ENCODE measurements at places on chromosomes 5 and 9.

DNA sequence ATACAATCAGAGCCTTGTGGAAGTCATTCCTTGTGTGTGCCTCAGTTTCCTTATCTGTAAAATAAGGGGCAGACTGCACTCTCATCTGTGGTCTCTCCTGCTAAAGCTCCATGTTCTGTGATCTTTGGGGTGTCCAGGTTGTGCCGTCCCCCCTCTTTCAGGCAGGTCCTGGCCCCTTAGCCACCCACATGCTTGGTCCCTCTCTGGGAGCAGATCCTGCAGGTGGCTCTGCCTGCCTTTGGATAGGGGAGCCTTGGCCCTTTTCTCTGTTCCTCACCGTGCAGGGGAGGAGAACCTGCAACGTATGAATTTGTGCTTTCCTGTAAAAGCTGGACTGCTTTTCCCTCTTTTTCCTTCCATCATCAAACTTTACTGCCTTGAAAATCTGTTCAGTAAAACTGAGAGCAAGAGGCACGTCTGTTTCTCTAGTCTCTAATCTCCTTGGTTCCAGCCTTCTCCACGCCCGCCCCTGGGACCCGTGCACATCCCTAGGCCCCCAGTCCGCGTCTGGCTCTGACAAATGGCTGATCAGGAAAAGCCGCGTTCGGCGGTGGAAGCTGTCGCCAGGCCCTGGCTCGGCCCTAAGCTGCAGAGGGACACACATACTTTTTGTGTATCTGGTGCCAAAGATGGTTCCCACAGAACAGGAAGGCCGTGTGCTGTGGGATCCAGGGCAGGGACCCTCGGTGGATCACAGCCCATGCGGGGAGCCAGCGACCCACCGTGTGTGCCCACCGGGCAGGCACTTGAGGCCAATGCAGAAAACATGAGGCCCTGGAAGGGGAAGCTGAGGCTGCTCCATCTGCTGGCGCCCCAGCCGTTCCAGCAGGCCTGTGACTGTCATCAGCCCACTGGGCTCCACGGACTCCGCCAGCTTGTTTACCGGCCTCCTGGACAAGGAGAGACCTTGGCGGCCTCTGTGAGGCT, 43.4 kb upstream of the COL5A1 start:
- no peak for DNase-seq

DNA sequence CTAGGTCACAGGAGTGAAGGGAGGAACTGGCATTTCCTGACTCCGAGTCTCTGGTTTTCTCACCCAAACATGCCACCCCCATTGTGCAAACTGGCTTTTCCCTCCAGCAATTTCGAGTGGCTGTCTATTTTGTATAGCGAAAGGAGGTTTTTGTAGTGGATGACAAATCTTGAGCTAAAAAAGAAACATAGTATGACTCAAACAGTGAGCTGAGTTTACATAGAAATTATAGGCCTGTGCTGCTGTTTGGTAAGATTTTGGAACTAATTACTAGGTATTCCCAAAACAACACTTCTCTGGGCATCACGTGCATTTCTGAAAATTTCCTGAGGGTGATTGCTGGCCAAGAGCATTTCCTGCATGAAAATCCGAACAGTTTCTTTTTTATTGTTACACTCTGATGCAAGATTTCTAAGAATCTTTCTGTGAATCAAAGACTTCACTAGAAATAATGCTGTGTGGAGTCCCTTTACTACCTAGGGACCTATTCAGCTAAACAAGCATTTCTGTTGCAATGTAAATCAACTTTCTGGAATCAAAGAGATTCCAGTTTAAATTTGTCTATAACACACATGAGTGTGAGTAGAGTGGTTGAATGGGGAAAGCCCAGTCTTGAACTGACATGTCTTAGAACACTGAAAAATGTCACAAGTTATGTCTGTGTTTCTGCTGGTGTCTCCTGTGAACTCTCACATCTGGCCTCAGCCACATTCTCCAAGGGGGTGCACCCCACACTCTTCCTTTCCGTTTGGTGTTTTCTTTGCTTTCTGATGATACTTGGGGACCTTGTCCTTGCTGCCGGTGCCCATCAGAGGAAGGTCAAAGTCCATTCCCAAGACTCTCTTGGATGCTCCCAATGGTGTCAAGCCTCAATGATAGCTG, 33.3 kb upstream of the DAPK1 start:
- no peak for DNase-seq

GRCh38 chr9:85377731-85378289, 363.9 kb downstream of the AGTPBP1 start:
- peak; percentile 54 for DNase-seq

- no peak for DNase-seq
Measured at GRCh38 chr9:32401488-32401887, 17.0 kb downstream of the ACO1 start.

GRCh38 chr9:131724683-131725082, 15.2 kb downstream of the RAPGEF1 start:
- DNase-seq = no peak

- DNase-seq = no peak
Measured at GRCh38 chr9:104088416-104088815, 5.7 kb upstream of the SMC2 start.

GRCh38 chr5:94025788-94026473, 284.5 kb upstream of the POU5F2 start:
- DNase-seq = peak; percentile 44

GRCh38 chr5:153831973-153832372, 206.7 kb downstream of the FAM114A2 start:
- peak; percentile 50 for DNase-seq

DNA sequence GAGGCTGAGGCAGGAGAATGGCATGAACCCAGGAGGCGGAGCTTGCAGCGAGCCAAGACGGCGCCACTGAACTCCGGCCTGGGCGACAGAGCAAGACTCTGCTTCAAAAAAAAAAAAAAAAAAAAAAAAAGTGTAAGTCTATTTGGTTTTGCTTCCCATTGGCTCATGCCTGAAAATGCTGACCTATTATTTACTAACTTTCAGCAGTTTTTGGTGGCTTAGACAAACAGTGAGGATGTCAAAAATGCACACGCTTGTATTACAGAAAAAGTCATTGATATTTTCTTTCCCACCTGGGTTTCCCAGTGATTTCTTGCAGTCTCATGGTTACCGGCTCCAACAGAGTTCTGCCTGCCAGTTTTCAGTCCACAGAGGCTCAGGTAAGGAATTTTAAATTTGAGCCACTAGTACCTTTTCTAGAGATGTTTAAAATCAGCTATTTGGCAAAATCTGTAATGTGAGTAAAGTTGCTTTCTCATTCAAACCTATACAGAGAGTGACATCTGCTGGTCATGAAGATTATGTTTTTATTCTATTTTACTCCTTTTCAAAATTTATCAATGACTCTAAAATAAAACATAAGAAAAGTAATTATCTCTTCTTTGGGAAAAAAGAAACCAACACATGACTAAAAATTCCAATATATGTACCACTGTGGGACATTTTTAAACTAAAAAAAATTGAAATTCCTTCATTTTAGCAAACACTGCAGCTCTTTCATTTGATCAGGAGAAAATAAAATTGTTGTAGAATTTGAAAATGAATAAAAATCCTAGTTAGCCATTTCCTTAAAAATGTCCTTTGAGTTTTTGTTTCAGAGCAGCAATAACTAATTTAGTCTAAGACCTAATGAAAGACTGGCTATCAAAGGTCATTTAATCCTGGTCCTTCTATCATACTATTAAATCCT, 8.8 kb downstream of the FAM200C start:
- no peak for DNase-seq

DNA sequence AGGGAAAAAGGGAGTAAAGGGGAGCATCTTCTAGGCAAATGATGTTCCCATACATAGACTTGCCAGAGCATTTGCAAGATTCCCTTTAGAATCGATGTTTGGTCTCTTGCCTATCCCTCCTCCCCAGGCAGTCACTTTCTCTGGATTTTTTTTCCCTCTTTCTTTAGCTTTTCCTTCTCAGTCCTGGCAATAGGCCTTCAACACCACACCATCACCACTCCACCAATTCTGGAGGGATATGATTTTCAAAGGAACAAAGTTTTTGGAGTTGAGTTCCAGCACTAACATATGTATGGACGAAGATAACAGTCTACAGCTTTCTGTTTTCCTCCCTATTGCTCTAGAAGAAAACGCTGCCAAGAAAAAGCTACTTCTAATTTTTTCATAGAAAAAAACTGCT, 377.4 kb downstream of the PDE4D start:
- no peak for DNase-seq

GRCh38 chr5:102815084-102815483, 60.0 kb downstream of the PAM start:
- no peak for DNase-seq

- DNase-seq = no peak
Measured at GRCh38 chr5:64229163-64229774, 63.6 kb downstream of the RNF180 start.

DNA sequence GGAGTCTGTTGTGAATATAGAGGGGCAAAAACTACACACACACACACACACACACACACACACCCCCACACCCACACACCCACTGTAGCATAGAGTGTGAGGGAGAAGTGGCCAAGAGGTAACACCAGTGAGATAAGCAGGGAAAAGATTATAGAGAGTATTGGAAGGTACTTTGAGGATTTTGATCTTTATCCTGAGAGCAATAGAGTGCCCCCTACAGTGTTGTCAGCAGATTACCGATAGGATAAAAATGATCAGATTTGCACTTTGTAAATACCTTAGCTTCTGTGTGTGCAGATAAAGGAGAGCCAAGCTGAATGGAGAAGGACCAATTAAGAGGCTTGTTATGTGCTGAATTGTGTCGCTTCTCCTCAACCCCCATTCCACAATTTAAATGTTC, 32.3 kb downstream of the ERCC6L2 start:
- DNase-seq = no peak

DNA sequence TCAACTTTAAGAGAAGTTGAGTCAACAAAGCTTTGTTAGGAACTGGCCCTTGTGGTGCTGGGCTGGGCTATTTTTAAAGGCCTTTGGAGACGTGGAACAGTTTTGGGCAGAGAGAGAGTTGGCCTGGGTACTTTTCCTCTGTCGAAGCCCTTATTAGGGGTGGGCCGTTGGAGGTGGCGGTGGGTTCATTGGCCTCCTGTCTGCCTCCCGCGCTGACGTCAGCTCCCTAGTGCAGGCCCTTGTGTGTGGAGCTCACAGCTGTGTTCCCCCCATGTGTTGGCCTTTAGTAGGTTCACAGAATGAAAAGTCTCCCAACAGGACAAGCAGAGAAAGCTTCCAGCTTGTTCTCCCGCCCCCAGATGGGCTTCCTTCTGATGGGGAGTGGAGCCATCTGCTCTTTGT, 2.7 kb downstream of the NCS1 start:
- DNase-seq = no peak

- no peak for DNase-seq
Measured at GRCh38 chr5:9524941-9525340, 20.9 kb downstream of the SEMA5A start.

All from BE2C (cell line).